Cortex of kidney (tissue), 1 donor: ENCODE measurements at places on chromosomes 11 and 22.

DNA sequence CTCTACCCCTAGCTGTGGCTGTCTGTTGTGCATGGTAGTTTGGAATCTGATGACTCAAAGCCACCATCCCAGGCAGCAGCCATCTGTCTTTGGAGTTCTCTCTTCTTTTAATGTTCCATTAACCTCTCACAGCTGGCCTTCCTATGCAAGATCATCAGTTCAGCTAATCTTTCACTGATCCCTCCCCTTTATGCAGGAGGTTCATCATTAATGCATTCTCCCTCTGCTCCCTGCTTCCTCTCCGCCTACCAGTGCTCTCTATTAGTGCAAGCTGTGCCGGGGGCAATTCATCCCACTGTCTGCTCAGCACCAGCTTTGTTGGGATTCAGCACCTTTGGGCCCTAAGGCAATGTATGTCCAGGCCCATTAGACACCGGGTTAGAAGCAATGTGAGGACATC, 413.0 kb upstream of the LRRC4C start:
- no peak for DNase-seq

DNA sequence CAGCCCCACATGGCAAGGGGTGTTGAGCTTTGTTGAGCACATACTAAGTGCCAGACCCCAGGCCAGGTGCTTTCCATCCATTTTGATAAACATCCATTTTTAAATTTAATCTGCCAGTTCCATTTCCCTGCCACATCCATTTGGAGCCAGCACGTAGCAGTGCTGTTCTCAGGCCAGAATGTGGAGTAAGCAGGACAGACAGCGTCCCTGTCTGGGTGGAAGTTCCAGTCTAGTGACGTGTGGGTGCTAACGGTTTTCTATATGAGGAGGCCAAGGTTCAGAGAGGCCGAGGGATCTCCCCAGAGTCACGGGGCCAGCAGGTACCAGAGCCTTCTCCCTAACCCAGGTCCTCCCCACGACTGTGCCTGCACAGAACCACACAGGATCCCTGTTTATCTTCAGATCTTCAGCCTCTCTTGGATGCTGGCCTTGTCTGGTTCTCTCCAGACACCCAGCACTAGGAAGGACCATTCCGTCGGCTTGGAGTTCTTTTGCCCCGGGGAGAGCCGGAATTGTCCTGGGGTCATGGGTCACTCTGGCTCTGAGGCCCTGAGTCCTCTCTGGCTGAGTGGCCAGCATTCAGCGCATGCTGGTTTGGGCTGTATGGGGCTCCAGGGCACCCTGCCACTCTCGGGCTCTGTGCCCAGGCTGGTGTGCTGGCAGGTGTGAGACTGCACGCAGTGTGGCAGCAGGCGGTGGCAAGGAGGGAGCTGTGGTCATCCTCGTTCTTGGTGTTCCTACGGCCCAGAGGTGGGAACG, 63.6 kb upstream of the PPARA start:
- no peak for DNase-seq

- DNase-seq = no peak
Observed at GRCh38 chr11:70493891-70494290, 95.6 kb downstream of the CTTN start.

DNA sequence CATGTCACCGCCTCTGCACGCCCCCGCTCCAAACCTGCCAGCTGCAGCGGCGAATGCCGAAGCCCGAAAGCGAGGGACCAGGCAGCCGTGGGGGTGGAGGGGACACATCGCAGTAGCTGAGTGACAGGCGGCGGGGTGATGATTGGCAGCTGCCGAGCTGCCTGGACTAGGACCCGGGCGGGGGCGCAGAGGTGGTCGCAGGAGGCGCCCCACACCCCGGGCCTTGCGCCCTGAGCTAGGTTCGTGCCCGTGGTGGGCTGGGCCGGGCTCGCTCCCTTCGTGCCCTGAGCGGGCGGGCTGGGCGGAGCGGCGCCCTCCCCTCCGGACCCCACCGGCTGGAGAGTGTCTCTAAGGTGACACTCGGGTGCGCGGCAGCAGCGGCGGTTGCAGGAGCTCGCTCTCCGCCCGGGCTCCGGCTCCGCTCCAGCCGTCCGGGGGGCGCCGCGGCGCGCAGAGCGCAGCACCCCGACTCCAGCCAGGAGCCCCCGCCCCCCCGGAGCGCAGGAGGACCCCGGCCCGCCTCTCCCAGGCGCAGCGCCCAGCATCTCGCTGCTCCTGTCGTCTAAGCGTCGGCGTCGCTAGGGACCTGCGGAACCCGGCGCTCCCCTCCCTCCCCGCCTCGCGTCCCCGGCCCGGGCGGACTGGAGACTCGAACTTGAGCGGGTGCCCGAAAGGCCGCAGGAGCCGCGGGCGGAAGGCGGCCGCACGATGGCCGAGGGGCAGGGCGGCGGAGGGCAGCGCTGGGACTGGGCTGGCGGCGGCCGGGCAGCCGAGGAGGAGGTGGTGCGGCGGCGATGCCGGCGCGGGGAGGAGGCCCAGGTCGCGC, 14.5 kb upstream of the DGKZ start:
- no peak for DNase-seq

DNA sequence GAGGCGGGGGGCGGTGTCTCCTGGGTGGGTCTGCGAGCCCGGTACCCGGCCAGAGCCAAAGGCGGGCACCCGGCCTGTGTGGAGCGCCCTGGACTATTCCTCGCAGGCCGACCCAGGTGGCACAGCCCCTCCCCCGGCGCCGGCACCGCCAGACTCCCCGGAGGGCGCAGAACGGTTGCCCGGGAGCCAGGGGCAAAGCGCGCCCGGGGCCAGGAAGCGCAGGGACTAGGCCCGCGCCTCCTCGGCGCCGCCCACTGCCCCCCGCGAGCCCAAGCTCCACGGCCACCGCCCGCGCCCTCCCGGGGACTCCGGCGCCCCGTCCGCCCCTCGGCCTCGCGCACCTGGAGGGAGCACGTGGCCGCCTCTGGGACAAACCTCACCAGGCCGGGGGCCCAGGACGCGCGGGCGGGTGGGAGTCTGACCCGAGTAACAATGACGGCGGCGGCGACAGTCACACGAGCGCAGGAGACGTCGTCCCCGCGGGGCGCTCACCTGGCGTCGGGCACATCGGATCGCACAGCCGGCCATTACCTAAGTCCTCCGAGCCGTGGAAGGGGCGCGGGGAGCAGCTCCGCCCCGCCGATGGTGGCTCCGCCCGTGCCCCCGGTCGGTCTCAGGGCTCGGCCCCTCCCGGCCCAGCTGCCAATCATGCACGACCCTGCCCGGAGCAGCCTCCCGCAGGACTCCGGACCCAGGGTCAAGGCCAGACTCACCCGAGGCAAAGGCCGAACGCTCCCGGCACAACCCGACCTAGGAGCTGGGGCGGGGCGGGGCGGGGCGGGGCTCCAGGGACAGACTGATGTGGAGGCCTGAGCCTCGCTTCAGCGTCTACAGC, 7.4 kb downstream of the PLXNB2 start:
- DNase-seq = no peak

- no peak for DNase-seq
Observed at GRCh38 chr11:102119997-102120396, 9.8 kb downstream of the YAP1 start.

GRCh38 chr22:33920197-33920540, at the start of gene LARGE1:
Gene LARGE1, minus strand, starts transcription at chr22:33920476.
- no peak for DNase-seq

DNA sequence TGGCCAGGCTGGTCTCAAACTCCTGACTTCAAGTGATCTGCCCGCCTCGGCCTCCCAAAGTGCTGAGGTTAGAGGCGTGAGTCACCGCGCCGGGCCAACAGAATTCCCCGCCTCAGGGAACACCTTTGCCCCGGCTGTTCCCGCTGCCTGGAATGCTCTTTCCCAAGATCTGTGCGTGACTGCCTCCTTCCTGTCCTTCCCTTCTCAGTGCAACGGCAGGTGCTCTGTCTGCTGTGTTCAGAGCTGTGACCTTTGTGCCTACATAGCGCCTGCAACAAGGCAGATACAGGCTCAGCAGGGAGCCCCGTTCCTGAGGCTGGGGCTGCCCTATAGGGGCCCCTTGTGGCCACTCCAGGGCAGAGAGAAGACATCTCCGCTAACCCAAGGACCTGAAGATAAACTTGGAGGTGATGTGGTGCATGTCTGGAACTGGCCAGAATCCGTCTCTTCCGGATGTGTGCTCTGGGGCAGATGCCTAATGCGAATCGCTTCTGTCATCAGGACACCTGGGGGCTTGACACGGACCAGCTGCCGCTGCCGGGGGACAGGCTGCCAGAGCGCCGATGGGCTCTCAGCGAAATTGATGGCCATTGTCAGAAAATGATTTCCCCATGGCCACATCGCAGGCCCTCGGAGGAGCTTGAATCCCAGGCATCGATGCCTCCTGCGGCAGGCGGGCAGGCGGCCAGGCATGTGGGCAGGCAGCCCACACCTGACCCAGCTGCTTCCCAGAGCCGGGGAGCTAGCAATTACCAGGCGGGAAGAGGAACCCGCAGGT, 43.5 kb upstream of the TCF20 start:
- no peak for DNase-seq

- no peak for DNase-seq
Observed at GRCh38 chr11:74942073-74942759, 6.7 kb downstream of the XRRA1 start.

DNA sequence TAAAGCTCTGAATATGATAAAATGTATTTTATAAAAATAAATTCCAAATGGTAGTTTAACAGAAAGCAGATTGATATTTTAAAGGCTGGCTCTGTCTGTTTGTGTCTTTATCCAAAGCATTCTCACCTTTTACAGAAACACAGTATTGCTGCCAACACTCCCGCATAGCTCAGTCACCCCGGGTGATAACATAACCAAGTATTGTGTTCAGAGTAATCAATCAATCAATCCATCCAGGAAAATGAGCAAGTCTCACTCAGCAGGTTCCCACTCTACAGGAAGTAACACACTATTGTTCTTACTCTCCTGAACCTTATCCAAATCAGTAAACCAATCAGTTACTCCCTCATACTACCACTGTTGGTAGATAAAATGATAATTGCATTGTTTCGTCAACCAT, 203.4 kb downstream of the LRRC4C start:
- no peak for DNase-seq

- DNase-seq = no peak
Observed at GRCh38 chr11:15390857-15391256, 276.1 kb downstream of the INSC start.

- DNase-seq = no peak
Observed at GRCh38 chr22:38487946-38488345, 18.2 kb downstream of the DDX17 start.

DNA sequence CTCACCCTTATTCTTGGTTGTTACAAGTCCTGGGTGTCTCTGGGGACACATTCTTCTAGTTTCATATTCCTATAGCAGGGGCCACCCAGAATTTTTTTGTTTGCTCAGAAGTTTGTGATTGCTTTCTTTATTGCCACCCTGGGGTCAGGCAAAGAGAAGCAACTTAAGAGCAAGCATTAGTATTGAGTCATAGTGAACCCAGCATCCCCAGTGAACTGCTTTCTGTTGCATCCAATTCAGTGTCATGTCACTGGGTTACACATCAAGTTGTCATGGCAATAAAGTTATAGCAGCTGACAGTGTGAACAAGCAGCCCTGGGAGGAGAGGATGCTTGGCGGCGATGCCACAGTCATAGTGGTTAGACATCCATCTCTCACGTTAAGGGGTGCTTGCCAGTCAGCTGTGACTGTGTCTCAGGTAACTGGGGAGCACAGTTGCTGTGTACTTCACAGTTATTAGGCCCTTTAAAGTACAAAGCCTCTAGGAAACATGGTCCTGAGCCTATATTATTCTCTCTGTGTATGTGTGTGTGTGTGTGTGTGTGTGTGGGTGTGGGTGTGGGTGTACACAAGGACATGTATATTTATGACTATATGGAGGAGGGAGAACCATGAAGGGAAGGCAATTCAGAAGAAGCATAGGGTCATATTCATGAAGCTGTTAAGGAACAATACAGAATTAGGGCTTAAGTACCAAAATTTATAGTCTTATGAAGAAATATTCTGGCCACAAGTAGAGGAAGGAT, 52.5 kb downstream of the TRIM44 start:
- DNase-seq = no peak

- no peak for DNase-seq
Observed at GRCh38 chr11:21564095-21564494, 628.8 kb upstream of the ANO5 start.

GRCh38 chr22:37906364-37907008, 389 bp downstream of the MICALL1 start:
- DNase-seq = no peak

DNA sequence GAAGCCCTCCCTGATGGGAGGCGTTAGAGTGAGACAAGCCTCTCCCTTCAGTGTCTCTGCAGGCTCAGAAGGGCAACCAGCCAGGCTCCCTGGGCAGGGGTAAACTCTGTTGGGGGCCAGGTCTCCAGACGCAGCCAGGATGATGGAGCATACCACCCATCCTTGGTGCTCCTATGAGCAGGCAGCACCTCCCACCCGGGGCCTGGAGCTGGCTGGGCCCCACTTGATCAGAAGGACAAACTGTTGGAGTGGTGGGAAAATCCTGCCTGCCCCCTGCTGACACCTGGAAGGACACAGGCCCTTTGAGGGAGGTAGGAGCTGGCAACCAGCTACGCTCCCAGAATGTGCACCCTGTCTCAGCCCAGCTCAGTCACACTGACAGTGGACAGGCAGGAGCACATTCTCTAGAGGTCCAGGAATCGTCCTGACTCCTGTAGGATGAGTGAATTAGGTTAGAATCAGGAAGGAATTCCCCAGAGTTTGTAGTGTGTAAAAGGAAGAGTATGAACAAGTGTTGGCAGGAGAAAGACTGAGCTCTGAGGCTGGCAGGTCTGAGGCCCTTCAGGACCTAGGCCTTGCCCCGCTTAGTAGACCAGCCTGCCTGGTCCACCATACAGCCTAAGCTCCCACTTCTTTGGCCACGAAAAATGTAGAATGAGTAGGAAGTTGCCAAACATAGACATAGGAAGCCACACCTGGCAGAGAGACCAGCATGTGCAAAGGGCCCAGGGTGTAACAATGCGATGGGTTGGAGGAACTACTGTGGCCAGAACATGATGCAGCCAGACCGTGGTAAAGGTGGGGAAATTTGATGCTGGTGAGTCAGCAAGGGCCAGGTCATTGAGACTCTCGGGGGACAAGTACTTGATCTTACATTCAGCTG, 19.1 kb downstream of the ARHGEF17 start:
- no peak for DNase-seq

DNA sequence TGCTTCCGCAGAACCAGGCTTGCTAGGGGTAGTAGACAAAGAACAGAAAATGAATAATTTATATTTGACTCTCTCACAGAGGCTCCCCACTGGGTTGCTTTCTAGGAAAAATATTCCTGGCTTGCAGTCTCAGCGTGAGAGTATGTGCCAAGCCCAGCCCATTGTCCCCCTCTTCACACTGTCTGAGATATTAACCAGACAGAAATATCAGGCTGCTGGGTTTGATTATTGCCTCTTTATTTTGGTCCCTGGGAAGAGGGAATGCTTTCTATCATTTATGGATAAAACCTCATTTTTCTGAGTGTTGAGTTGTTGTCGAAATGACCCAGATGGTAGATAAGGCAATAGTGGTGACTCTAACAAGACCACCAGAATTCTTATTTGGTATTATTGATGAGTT, 367.9 kb downstream of the METTL15 start:
- DNase-seq = no peak

- DNase-seq = no peak
Observed at GRCh38 chr11:57511741-57512430, 3.6 kb downstream of the SLC43A1 start.

- no peak for DNase-seq
Observed at GRCh38 chr11:99766811-99767210, 746.1 kb downstream of the CNTN5 start.

GRCh38 chr11:77411137-77411707, 62.7 kb downstream of the PAK1 start:
- no peak for DNase-seq

GRCh38 chr11:16982256-16982671, 31.9 kb downstream of the PLEKHA7 start:
- no peak for DNase-seq
